Activated T-cell treated with anti-CD3 and anti-CD28 coated beads, Interleukin-2, amount 50 U/mL, for 72 hours (primary cell): ENCODE measurements at places on chromosomes 6 and 20. TPM values are rescaled to one million over a fixed set of nuclear protein-coding genes. Genes with fewer than 3 reads are reported as not detected.

DZANK1 gene
- 3.1 TPM for total RNA-seq

SMIM29 gene
- 22.8 TPM for total RNA-seq

NINL gene
- 5.2 TPM for total RNA-seq

DNA sequence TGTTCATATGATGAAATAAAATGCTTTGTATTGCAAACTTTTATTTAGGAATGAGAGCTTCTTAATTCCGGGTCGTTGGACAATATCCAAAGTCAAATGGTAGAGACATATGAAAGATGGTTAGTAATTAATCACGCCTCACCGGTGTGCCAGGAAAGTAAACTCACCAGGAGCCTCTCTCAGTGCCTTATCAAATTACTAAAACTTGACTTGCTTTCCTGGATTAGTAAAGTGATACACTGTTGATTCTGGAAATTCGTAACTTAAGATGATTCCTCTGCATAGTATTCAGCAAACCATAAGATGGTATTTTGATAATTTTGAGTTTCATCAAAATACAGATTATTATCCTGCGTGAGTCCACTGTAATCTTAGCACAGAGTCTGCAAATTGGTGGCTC lies 115.2 kb downstream of the PAX1 start:
- no peak for DNase-seq

- DNase-seq, result no peak
These were observed 127.8 kb downstream of the TASP1 start for GRCh38 chr20:13510837-13511488.

DNA sequence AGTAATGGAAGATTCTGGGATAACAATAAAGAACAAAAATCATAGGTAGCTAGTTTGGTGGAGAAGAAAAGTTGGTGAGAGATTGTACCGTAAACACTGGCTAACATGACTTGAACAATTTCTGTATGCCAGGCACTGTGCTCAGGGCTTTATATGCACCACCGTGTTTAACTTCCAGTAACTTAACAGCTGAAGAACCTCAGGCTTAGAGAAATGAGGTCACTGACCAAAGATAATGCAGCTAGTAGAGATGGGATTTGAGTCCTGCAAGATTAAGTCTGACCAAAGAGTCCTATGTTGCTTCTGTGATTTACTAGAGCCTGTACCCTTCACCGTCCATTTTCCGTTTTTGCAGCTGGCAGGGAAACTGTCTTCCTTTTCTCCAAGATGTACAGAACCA lies 2.7 kb downstream of the CSTF1 start:
- no peak for DNase-seq

OLIG3 gene
- total RNA-seq, result 0.41 TPM

SLC2A10 gene
- total RNA-seq, result 0.07 TPM

DNA sequence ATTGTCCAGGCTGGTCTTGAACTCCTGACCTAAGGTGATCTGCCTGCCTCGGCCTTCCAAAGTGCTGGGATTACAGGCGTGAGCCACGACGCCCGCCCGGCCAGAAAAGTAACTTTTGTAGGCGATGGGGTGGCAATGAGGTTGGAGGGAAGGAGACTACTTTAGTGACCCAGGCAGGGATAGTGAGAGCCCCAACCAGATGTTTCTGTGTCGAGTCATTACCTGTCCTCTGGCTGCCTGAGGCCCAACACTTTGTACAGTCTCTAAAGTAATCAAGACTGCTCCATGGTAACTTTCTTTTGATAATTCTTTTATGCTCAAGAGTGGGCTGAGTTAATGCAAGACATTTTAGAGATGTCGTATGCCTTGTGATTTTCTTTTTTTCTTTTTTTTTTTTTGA lies 6.8 kb downstream of the SASH1 start:
- DNase-seq, result no peak

CLPSL2 gene
- not detected for total RNA-seq

GRM1 gene
- total RNA-seq, result not detected

GRCh38 chr20:6689339-6689973 lies 78.0 kb upstream of the BMP2 start:
- no peak for DNase-seq

- no peak for DNase-seq
These were observed 19.4 kb downstream of the RAMACL start for GRCh38 chr6:166567107-166567506.

DNA sequence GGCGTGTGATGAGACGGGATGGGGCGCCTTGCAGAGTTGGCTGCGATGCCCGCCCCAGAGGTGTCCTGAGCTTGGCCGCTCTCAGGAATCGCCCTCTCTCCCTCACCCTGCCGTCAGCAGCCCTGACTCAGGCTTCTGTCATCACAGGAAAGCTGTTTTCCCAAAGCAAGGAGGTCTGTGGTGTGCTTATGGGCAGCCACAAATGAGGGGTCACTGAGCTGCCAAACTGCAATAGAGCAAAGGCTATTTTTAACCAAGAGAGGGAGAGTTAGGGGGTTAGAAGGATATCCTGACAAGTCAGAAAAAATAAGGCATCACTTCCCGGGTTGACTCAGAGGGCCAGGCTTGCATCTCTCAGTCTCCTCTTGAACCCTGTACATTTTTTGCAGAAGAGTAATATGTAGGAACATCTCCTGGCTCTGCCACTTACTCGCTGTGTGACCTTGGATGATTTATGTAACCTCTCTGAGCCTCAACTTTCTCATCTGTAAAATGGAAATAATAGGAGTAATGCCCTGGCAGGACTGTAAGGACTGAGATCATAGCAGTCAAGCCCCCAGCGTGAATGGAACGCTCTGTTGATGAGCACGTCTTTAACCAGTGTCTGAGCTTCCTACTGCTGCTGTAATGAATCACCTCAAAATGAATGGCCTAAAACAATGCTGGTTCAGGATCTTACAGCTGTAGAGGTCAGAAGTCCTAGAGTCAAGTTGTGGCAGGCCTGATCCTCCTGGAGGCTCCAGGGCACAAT lies 181.9 kb downstream of the NFATC2 start:
- no peak for DNase-seq

LRRC1 gene
- 4.4 TPM for total RNA-seq
